Natural killer cell (primary cell): ENCODE measurements at places on chromosomes 4 and X. TPM values are rescaled to one million over a fixed set of nuclear protein-coding genes. Genes with fewer than 3 reads are reported as not detected.

- DNase-seq = no peak
These were observed 421.3 kb downstream of the BCOR start for GRCh38 chrX:39676434-39676833.

DNA sequence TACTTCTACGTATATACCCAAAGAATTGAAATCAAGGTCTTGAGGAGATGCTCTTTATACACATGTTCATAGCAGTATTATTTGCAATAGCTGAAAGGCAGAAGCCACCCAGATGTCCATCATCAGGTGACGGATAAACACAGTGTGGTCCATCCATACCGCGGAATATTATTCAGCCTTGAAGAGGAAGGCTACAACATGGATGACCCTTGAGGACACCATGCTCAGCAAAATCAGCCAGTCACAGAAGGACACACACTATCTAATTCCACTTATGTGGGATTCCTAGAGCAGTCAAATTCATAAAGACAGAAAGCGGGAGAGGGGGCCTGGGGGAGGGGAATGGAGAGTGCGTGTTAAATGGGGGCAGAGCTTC, 44.5 kb downstream of the RGS12 start:
- no peak for DNase-seq

GRCh38 chr4:82823062-82823461, 24.5 kb upstream of the SCD5 start:
- no peak for DNase-seq

GRCh38 chr4:6719611-6720179, 3.7 kb downstream of the BLOC1S4 start:
- no peak for DNase-seq

- DNase-seq = peak; percentile 88
These were observed 11.2 kb upstream of the CCNQ start for GRCh38 chrX:153609917-153610835.

- DNase-seq = no peak
These were observed 26.8 kb downstream of the OCIAD2 start for GRCh38 chr4:48879561-48880442.

GRCh38 chr4:79948739-79949138, 124.3 kb downstream of the ANTXR2 start:
- DNase-seq = no peak

DNA sequence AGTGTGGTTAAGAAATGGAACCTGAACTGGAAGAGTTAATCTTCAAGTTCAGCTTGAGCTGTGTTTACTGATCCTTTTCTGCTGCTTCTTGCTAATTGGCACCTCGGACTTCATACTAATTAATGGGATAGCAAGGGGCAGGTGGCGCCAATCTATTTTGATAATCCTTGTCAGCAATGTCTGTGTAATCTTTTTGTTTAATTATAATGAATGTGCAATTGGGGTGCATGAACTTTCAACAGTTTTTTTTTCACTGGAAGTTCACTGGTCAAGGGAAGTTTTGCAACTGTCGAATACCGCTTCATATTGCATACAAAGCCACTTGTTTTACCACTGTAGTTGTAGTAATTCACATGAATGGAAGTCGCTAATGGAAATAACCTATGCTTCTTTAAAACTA, 261.0 kb downstream of the BMPR1B start:
- no peak for DNase-seq

- DNase-seq = no peak
These were observed 4.1 kb upstream of the NR0B1 start for GRCh38 chrX:30313322-30313721.

- DNase-seq = no peak
These were observed 76.5 kb upstream of the NRK start for GRCh38 chrX:105745863-105746262.

GRCh38 chr4:26375551-26375950, 54.7 kb downstream of the RBPJ start:
- no peak for DNase-seq

GRCh38 chrX:124223524-124223923, 108.9 kb upstream of the TEX13D start:
- peak; percentile 59 for DNase-seq

GRCh38 chrX:53223068-53223693, 1.8 kb downstream of the KDM5C start:
- DNase-seq = no peak

DNA sequence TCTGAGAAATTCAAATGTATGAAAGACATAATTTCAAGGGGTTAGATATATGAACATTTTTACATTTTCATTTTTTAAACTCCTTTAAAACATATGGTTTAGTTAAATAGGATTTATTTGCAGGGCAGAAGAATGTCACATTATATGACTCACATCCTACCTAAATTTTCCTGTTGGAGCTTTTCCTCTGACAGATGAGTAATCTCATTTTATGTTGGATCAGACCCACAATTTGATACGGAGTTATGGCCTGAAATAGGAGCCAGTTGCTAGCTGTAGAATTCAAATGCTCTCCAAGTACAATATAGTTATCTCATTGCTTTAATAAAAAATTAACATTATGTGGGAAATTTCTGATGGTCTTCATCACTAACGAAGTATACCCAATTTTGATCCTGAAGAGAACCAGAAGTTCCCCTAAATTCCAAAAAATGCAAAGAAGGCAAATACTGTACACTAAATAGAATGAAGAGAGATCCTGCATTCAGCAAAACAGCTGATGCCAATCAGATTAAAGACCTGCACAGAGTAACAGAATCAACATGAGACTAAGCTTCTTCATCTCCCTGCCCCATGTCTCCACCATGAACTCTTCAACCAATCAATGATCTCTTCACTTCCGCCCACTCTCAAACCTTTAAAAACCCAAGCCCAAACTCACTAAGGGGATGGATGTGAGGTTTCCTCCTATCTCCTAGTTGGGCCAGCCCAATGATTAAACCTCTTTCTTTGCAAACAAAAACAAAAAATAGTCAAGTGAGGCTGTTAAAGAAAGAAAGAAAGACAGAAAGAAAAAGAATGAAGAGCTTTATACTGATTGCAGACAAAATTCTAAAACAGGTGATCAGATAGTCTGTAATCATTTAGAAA, 10.9 kb upstream of the EXOSC9 start:
- no peak for DNase-seq

DNA sequence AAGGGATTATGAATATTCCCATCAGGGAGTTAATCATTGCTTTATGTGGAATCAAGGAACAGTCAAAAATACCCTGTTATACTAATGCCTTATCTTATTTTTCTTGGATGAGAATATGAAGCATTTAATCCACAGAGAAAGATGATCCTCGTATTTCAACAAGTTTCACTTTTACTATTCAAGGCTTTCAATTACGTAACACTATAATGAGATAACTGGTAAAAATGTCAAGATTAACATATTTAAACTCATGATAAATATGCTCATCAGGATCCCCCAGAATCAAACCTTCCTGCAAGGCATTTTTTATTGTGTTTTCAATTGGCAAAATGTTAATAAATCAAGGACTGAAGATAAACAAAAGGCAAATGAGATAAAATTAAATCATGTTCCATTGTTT, 5.1 kb downstream of the ZXDA start:
- no peak for DNase-seq

DNA sequence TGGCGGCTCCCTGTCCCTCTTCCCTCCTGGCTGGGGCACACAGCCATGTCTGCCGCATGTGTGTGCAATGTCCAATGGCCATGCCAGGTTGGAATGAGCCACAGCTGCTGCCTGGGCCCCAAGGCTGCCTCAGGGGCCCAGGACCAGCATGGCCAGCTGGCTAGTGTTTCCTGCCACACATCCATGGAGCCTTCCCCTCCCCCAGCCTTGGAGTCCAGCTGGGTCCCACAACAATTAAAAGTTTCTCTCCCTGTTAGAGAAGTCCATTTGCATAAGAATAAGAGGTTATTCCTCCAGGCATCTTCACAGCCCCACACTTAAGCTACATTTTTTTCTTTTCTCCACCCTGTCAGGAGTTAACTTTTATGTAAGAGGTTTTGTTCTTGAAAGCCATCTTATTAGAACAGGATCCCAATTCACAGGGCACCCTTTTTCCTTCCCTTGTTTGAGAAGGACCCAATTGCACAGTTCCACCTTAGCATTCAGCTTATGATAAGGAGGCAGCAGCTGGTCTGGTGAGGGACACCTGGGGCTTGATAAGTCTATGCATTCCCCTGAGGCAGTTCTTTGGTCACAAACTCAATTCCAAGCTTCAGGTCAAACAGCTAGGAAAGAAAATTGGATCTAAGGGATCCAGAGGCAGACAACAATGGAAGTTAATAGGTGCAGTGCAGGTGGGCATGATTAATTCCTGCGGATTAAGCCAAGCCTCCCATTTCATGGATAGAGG, 963.3 kb upstream of the GRIA3 start:
- no peak for DNase-seq

DNA sequence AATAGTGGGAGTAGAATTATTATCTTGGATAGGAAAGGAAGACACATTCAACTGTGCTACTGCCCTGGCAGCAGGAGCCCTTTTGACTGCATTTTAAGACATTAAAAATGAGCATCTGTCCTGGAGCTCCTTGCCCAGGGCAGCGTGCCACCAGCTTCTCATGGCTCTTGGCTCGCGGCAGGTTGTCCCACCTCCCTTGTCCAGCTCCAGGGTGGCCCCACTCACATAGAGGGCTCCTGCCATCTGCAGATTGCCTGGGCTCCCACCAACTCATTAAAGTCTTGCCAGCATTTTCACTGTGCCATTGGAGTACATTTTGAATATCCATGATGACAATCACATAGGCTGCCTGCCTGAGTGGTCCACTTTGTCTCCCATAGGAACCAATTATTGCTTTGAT, 27.0 kb downstream of the CLCN4 start:
- no peak for DNase-seq

DNA sequence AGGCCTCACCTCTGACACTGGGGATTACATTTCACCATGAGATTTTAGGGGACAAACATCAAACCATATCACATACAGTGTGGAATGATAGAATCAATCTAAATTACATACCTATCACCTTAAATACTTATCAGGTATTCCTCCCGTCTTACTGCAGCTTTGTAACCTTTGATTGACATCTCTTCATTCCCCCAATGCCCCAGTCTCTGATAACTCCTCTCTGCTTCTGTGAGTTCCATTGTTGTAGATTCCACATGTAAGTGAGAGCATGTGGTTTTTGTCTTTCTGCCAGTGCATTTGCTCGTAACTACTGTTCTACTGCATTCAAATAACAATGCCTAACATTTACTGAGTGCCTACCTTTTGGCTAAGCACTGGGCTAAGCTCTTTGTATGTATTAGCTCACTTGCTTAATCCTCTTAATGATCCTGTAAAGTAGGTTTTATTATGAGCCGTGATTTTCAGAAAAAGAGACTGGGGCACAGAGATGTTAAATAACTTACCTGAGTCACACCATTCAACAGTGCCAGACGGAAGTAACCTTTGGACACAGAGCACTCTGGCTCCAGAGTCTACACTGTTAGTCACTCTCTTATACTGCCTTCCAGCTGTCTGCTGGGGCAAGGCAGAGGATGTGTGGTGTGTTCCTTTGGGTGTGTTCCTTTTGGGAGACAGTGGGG, 63.7 kb upstream of the ESX1 start:
- no peak for DNase-seq

DNA sequence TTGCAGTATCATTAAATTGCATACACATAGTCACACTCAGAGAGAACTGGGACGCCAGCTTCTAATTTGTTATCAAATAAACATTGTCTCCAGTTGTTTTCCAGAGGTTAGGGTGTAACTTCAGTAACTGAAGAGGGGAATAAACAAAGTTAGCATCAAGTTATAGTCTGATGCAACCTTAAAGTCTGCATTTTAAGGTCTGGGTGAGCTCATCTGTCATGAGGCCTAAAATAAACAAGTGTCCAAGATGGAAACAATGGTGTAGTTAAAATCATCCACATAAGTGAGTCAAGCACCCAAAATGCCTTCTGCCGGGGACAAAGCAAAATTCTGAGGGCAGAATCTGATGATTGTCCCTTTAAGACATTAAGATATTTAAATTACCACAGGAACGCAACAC, 70.3 kb upstream of the EMCN start:
- no peak for DNase-seq

GRCh38 chr4:125393825-125394224, 79.1 kb downstream of the FAT4 start:
- no peak for DNase-seq

- peak; percentile 60 for DNase-seq
These were observed 646 bp downstream of the TIGD4 start for GRCh38 chr4:152778656-152779512.

DNA sequence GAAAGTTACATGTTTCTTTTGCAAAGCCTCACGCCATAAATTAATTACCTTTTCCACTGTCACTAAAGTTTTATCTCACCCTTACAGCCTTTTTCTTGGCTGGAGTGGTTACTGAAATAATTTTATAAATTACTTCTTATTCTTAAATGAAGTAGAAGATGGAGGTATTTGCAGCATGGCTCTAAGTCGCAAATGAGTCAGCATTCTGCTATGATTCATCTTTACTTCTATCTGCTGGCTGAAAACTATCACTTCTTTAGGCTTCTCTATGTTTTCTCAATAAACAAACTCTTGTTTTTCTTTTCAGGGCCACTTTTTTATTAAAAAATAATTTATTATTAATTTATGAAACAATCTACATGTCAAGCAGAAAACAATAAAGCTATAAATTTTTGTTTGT, 210.2 kb upstream of the GYPA start:
- DNase-seq = no peak

DNA sequence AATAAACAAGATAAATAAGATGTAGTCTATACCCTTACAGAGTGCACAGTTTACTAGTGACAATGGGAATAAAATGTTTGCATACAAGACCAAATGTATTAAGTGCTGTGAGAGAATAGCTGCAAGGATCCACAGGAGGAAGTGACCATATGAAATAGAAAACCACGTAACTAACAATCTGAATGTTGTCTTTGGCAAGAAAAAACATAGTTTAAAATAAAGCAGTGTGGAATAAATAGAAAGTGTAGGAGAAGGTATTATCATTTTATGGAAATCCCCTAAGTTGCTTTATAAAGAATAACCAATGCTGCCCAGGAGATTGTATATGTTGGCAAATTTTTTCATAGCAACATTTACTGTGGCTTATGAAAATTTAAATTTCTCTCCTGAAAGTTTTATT, 116.1 kb downstream of the PCDH7 start:
- DNase-seq = no peak

- DNase-seq = no peak
These were observed 30.0 kb downstream of the HTN1 start for GRCh38 chr4:70080205-70080604.

TMEM154 gene
- 9.8 TPM for total RNA-seq

VSIG4 gene
- total RNA-seq = 1.3 TPM

XPNPEP2 gene
- 2.6 TPM for total RNA-seq

POLN gene
- 2.6 TPM for total RNA-seq

HS3ST1 gene
- total RNA-seq = not detected

NWD2 gene
- not detected for total RNA-seq

RP2 gene
- total RNA-seq = 10.2 TPM

LIMCH1 gene
- total RNA-seq = 0.05 TPM

SPIN2A gene
- 1.3 TPM for total RNA-seq

ADH1C gene
- not detected for total RNA-seq

HSD17B13 gene
- 0.33 TPM for total RNA-seq

PCYT1B gene
- 0.41 TPM for total RNA-seq

VEGFD gene
- total RNA-seq = not detected

SAGE1 gene
- total RNA-seq = not detected

DCHS2 gene
- total RNA-seq = not detected
